Activated naive CD8-positive, alpha-beta T cell treated with anti-CD3 and anti-CD28 coated beads, Interleukin-2, amount 50 U/mL, for 16 hours (primary cell): ENCODE measurements at places on chromosomes 5 and 9.

DNA sequence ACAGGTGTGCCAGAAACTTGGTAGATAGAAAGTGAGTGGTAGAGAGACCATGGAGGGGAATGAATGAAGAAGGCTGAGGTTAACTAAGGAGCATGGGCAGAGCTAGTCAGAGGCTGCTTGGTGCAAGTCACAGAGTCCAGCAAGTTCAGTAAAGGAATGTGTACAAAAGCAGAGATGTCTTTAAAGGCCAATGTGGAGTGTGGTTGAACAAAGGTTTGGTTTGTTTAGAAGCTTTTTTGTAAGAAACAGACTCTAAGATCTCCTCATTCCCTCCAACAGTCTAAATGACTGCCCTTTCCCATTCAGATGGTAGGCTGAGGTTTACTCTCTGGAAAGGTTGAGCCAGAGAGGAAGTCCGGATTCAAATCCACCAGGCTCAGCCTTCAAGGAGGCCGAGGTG lies 84.2 kb downstream of the TNC start:
- no peak for DNase-seq

GRCh38 chr9:7137571-7137970 lies 379.8 kb downstream of the KDM4C start:
- DNase-seq, result no peak

DNA sequence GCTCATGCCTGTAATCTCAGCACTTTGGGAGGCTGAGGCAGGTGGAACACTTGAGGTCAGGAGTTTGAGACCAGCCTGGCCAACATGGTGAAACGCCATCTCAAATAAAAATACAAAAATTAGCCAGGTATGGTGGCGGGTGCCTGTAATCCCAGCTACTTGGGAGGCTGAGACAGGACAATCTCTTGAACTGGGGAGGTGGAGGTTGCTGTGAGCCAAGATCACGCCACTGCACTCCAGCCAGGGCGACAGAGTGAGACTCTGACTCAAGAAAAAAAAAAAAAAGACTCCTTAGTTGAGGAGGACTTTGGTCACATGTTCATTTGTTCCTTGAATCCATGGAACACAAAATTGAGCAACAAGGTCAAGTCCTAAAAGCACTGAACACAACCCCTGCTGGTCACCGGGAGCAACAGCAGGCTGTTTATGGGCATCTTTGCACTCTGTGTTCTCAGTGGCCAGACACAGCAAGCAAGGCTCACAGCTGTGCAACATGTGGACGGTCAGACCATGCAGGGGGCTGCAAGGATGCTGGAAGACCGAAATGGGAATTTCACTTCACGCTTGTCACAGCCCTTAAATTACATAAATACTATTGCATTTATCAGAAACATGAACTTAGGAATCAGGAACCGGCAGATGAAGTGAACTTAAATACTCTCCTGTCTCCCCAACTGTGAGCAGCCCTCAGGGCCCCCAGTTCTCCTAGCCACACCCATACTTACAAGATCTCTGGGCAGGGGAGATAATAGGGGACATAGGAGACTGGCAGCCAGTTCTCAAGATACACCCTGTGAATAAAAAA lies 2.8 kb downstream of the GBGT1 start:
- no peak for DNase-seq

DNA sequence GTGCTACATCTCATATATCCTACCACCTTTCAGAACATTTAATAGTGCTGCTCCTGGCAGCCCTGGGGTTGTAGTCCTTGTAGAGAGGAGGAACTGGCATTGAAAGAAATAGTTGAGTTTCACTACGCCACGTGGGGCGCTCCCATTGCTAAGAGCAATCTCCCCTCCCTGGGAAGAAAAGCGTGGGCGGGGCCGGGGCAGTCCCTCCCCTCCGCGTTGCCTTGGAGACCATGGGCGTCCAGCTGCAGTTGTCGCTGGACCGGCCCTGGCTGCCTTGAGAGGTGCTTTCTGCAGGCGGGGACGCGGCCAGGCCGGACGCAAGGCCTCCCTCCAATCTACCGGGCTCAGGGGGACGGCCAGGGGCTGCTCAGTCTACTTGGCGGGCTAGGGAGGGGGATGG lies 368 bp upstream of the CCDC180 start:
- DNase-seq, result no peak

DNA sequence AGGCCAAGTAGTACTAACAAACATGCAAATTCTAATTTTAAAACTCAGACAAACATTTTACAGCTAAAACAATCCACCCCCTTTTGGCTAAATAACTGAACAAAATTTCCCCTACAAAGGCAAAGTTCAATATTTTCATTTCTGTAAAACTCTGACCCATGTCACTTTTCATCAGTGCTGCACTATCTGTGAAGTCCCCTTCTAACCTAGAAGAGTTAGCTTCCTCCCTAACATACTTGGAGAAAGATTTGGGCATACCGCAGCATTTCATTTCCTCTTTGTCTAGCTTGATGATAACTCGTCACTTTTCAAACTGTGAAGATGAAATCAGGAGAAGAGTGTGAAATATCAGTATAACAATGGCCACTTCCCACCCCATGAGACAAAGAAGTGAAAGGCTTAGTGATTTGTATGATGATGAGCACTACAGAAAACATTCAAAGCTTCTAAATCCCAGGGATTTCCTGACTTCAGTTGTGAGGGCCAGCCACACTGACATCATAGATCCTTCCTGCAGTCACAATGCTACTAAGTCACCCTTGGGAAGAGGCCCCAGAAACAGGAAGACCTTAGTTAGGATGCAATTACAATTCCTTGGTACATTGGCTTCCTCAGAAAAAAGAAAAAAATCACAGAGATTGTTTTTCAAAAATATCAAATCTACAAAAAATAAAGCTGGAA lies at the start of gene FAM81B:
Gene FAM81B, plus strand, starts transcription at position 555 of the 681 bp plus-strand sequence. Its CDS starts 24 bp downstream, at position 579.
- DNase-seq, result no peak

GRCh38 chr5:138523406-138523805 lies 19.6 kb downstream of the ETF1 start:
- DNase-seq, result no peak

- no peak for DNase-seq
Observed at GRCh38 chr5:160635663-160636062, 214.0 kb downstream of the PTTG1 start.

- DNase-seq, result no peak
Observed at GRCh38 chr5:62498961-62499360, 79.7 kb upstream of the LRRC70 start.

DNA sequence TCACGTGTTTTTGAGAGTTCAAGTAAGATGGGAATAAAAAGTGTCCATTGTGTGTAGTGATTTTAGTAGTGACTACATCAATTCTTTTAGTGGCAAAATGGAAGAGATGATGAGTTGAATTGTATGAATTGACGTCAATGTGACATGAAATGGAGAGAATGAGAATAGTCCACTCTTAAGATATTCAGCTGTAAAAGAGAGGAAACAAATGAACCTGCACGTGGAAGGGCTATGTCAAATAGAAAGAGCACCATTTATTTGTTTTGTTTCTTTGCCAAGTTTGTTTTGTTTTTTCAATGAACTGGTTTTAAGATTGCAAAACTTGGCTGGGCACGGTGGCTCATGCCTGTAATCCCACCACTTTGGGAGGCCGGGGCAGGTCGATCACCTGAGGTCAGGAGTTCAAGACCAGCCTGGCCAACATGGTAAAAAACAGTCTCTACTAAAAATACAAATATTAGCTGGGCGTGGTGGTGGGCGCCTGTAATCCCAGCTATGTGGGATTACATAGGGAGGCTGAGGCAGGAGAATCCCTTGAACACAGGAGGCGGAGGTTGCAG lies 453.8 kb downstream of the TAF11L14 start:
- DNase-seq, result no peak

GRCh38 chr9:128088253-128088945 lies 20.4 kb downstream of the SLC25A25 start:
- no peak for DNase-seq

DNA sequence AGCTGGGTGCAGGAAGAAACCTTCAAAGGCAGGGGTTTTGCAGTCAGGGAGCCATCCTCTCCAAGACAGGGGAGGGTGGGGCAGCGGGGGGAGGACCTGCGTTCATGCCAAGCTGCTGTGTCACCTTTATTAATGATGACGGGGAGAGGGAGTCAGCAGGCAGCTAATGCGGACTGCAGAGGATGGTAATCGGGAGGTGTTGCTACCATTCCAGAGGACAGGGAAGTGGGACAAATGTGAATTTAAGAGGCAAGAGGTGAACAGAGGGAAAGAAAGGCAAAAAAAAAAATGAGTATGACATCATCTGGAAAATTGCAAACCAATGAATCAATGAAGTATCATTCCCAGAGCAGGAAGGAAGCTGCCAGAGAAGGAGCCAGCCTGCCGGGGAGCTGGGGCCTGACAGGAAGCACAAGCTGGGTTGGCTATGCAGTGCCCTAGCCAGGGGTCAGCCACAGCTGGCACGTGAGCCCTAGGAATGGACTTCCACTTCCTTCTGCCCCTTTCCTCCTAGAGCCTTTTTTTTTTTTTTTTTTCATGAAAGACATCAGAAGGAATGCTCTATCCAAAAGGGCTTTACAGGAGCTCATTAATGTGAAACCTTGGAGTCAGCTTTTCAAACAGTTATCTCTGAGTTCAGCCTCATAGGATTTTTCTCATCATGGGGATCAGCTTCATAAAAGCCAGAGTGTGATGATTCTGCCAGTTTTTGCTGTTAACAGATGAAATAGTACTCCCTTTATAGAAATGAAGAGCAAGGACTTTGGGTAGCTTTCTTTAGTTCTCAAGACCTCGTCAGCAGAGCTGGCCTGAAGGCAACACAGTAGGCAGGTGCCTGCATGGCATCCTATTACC lies 9.2 kb downstream of the INSYN2B start:
- DNase-seq, result no peak

- DNase-seq, result no peak
Observed at GRCh38 chr9:15936306-15936921, 383.6 kb downstream of the CCDC171 start.

DNA sequence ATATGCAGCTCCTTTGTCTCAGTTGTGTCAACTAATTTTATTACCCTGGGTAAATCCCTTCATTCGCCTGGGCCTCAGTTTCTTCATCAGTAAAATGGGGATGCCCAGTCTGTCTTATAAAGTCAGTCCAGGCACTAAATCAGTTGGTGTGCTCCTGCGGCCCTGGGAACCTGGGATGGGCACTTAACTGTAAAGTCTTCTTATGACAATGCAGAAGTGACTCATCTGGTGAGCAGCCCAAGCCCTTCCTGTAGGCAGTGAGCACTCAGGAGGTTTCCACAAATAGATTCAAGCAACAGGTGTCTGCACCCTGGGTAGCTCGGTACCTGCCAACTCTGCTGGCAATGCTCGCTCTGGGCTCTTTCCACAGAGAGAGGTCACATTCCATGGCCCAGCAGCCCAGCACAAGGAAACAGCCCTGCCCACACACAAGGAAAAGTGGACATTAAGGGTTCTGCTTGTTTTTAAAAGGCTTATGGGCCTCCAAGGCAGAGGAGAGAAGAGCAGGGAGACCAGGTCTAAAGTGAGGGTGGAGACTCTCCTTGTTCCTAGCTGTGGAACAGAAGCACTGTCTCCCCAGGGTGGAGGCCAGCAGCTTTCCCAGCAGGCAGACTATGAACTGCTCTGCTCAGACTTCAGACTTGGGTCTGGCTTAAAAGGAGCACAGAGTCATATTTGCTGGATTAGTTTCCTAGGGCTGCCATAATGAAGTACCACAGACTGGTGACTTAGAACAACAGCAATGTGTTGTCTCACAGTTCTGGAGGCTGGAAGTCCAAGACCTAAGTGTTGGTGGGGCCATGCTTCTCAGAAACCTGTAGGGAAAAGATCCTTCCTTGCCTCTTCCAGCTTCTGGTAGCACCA lies 89.7 kb upstream of the ADRA1B start:
- DNase-seq, result no peak

- no peak for DNase-seq
Observed at GRCh38 chr9:129497005-129497812, 123.7 kb downstream of the C9orf50 start.

GRCh38 chr5:20157089-20157488 lies 169.1 kb upstream of the CDH18 start:
- no peak for DNase-seq

- no peak for DNase-seq
Observed at GRCh38 chr9:109401169-109401989, 80.5 kb upstream of the EPB41L4B start.

GRCh38 chr5:179219661-179220620 lies 125.3 kb downstream of the ADAMTS2 start:
- no peak for DNase-seq

DNA sequence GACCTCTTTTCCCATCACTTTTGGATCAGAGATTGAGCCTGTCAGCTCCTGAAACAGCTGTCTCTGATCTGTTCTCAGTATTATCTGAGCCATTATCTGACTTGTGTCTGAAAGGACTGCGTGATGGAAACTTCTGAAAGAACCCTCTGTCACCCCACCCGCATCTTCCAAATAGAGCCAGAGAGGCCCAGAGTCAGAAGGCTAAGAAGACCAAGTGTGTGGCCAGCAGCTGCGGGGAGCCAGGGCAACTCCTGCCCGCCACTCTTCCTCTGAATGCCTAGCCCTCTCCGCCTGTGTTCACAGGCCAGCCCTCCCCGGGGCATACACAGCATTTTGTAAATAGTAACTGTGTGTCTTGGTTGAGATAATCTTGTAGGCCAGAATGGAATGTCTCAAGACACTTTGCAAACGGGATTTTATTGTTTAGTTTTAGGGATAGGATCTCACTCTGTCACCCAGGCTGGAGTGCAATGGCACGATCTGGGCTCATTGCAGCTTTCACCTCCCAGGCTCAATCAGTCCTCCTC lies 92.7 kb downstream of the AOPEP start:
- no peak for DNase-seq

- no peak for DNase-seq
Observed at GRCh38 chr5:43652537-43653302, 49.7 kb downstream of the NNT start.

- no peak for DNase-seq
Observed at GRCh38 chr5:123928401-123928800, 416.4 kb downstream of the CSNK1G3 start.

- no peak for DNase-seq
Observed at GRCh38 chr9:134978272-134978671, 60.6 kb upstream of the FCN1 start.

DNA sequence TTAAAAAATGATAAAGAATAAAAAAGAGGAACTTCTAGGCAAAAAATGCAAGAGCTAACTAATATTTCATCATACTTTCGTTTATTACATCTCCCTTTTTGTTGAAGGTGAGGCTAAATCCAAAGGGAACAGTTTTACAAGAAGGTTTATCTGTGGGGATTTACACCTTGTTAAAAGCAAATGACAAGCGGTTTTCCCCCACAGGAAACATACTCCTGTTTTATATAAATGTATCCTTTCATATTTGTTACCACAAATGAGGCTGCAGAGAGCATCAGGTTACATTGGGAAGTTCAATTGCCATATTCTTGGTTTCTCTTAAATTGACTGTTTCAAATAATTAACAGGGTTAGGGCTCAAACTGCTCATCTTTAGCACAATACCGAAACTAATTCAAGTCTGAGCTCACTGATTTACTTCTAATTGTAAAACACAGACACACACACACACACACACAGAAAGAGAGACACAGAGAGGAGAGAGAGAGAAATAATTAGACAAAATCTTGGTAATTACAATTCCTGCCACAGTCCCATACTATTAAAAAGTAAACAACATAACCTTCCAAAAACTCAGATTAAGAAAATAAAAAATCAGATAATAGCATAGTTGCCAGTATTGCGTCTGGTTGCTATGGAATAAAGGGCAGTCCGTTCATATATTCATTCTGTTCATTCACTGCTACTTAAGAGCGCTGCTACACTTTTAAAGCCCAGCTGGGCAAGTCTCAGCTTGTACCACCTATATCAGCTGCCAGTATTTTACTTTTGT lies 17.1 kb downstream of the RFX3 start:
- no peak for DNase-seq
